ENCODE measurements at places on chromosomes 3 and 15.

DNA sequence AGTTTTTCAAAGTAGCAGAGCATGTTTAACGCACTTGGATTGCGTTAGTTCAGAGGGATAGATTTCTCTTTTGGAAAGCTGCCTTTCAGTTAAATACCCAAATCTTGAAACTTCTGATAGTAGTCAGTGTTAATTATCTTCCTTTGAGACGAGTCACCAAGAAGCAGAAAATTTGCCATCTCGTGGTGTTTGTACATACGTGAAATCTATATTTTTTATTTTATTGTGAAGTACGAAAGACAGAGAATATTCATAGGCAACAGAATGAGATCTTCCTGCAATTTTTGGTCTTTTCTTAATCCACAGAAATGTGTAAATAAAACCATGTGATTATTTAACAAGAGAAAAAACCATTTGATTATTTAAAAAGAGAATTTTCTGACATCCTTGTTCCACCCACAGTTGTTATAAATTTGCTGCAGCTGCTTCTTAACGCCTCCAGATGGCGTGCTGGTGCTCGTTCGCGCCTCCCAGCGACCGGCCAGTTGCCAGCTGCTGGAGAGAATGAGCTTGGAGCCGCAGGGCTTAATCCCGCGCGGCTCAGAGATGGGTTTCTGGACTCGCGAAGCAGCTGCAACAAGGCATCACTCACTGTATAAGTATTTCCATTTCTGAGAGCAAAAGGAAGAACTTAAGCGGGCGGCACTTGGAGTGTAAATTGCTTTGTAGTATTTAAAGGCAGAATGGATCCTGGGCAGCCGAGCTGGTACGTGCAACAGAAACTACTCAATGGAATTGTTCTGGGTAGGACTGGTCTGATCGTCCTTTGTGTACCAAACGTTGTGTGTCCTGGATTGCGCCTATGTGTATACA, 10.5 kb upstream of the SLITRK3 start:
- no peak for DNase-seq

- no peak for DNase-seq
Measured at GRCh38 chr3:142968319-142969025, 5.0 kb upstream of the PAQR9 start.

DNA sequence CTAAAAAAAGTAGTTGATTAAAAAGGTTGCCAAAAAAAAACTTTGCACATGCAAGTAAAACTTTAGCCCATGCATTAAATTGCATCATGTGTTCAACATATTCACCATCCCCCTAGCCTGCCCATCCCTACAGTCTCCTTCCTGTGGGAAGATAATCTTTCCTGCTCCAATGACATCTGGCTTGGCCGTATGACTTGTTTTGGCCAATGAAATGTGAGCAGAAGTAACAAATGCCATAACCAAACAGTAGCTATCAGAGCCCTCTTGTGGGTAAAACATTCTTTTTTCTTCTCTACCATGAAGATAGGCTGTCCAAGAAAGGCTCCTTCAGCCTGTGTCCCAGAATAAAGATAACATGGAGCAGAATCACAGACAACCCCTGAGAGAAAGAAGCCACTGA, 15.3 kb downstream of the ERC2 start:
- no peak for DNase-seq

DNA sequence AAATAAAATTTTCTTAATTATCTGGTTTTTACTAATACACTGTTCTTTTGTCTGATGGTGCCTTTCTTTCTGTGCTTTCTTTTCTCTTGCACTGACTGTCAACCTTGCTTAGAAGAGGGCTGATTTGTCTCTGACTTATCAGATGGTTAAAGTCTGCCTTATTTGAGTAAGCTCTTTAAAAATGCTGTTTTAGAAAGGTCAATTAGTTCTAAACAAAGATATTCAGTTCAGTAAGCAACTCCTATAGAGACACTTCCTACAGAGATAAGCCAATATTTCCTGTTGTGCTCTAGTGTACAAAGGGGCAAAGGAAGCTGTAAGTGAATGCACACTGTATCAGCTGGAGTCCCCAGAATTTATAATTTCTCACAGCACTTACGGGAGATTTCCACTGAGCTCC, 153.4 kb upstream of the TSPAN3 start:
- DNase-seq: no peak

DNA sequence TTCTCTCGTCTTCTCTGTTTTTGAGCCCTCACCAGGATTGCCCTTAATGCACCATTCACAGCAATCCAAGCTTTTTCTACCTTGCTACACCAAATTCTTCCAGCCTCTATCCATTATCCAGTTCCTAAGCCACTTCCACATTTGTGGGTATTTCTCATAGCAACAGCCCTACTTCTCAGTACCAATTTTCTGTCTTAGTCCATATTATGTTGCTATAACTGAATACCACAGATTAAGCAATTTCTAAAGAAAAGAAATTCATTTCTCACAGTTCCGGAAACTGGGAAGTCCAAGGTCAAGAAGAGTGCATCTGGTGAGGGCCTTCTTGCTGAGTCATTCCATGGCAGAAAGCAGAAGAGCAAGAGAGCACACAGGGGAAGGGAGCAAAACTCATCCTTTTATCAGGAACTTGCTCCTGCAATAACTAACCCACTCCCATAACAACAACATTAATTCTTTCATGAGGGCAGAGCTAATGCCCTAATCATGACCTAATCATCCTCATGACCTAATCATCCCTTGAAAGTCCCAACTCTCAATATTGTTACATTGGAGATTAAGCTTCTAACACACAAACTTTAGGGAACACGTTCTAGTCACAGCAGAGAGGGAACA, 9.7 kb upstream of the EIF1B start:
- no peak for DNase-seq

GRCh38 chr3:44424758-44425157, 52.7 kb downstream of the ZNF445 start:
- DNase-seq: no peak

GRCh38 chr15:82952158-82953081, at the start of gene HOMER2:
Gene HOMER2, minus strand, starts transcription at chr15:82952720. Its CDS starts 185 bp downstream, at chr15:82952535.
- no peak for DNase-seq

DNA sequence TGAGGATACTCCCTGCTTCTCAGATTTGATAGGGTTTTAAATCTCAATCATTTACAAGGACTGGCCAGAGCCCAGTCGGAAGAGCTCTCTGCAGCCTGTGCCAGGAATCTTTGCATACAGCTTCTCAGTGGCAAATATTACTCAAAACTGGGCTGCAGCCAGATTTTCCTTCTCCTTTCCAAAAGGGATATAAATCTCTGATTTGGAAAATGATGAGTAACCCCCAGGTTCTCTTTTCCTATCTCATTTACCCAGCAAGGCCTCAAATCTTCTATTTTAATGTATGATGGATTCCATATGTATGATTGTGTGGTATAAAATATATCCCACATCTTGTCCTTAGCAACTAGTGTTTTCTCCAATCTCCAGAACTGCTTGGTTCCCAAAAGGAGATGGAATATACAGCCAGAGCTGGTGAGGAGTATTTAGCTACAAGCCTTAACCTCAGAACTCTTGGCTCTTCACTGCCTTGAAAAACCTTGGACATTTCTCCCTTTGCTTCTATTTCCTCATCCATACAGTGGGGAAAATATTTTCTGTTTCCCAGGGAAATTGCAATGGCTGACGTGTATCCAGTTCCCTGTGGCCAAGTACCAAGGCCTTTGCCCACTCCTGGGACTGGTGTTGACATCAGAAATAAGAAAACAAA, 114.4 kb downstream of the ATG7 start:
- DNase-seq: no peak

- no peak for DNase-seq
Measured at GRCh38 chr3:143328451-143328850, 208.9 kb downstream of the CHST2 start.

All from GM12892 (cell line).